ENCODE measurements at places on chromosomes 7 and 10.

- DNase-seq = peak; percentile 15
Observed at GRCh38 chr10:30103595-30104320, 44.4 kb upstream of the JCAD start.

- DNase-seq = no peak
Observed at GRCh38 chr10:34650156-34650555, 164.9 kb downstream of the PARD3 start.

DNA sequence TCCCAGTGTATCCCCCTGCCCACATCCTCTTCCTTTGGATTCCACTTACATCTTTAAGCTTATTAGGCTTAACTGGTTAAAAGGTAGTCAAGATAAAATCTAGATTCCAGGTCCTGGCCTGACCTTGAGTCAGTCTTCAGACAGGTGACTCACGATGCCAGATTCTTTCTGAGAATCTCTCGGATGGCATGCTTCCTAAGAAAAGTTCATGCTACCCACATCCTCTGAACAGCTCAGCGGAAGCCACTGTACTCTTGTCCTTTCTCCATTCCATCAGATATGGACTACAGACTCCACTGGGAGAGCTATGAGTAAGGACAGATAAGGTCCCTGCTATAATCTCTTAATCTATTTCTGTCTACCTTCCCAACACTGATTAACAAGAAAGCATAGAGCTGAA, 43.4 kb downstream of the DNMBP start:
- DNase-seq = no peak

DNA sequence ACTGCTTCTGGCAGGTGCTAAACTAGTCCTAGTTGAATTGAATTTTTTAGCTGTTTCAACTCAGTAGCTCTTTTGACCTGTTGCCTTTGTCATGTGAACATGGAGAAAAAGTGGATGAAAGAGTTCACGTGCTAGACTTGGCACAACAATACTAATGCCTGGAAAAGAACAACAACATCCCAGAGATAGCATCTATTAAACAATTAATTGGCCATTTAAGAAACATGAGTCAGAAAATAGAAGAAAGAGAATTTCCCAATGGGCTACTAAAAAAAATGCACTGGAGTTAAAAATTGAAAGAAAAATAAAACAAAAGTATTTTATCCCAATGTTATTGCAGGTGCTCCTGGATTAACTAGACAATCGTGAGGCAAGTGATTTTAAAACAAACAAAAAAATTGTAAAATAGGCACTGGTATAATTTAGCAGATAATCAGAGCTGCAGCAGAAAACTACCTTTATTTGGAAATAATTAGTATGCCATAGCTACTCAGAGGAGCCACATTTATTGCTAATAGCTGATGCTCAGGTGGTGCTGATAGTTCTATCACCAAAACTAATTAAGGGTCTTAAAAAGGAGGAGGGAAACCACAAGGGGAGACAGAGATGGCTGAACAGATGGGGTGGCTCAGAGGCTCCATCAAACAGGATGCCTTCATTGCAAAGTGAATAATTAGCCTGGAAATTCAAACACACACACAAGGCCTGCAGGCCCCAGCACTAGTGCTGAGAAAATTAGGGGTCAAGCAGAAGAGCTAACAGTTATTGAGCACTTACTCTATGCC, 17.6 kb downstream of the CCDC71L start:
- no peak for DNase-seq

- peak; percentile 51 for DNase-seq
Observed at GRCh38 chr10:75066271-75066670, 45.2 kb upstream of the SAMD8 start.

DNA sequence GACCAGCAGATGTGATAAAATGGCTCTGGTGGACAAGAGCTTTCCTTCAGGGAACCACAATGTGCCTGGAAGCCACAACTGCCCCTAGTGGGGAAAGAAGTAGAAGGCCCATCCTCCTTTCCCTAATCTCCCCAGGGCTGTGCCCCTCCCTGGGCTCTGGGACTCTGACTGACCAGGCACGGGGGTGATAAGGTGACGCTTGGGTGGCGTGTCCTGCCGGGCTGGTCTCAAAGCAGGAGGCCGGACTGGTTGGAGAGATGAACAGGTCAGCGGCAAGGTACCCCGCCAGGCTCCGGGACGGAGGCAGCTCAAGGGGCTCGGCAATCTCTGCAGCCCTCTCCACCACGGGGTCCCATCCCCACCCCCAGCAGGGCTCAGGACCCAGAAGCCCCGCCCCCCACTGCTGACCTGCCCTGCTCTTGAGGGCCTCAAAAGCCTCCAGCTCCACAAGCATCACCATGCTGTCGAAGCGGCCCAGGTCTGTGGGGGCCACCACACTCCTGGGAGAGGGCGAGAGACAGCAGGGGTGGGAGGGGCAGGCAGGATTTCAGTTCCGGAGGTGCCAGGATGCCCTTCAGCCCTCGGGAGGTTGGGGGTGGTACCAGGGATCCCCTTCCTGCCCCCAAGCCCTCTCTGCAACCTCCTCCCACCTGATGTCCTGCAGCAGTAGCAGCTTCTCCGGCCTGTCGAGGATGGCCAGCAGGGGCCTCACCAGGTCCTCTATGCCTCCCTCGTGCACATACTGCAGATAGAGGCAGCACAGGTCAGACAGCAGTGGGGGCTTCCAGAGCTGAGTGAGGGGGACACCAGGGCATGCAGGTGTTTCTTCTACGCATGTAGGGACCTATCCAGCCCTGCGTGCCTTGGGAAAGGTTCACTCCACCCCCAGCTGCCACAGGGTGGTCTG, 12.2 kb downstream of the LZTS2 start:
- DNase-seq = no peak

GRCh38 chr10:48549236-48549635, 55.6 kb downstream of the ARHGAP22 start:
- DNase-seq = no peak

- no peak for DNase-seq
Observed at GRCh38 chr7:47303695-47304453, 278.0 kb downstream of the TNS3 start.

DNA sequence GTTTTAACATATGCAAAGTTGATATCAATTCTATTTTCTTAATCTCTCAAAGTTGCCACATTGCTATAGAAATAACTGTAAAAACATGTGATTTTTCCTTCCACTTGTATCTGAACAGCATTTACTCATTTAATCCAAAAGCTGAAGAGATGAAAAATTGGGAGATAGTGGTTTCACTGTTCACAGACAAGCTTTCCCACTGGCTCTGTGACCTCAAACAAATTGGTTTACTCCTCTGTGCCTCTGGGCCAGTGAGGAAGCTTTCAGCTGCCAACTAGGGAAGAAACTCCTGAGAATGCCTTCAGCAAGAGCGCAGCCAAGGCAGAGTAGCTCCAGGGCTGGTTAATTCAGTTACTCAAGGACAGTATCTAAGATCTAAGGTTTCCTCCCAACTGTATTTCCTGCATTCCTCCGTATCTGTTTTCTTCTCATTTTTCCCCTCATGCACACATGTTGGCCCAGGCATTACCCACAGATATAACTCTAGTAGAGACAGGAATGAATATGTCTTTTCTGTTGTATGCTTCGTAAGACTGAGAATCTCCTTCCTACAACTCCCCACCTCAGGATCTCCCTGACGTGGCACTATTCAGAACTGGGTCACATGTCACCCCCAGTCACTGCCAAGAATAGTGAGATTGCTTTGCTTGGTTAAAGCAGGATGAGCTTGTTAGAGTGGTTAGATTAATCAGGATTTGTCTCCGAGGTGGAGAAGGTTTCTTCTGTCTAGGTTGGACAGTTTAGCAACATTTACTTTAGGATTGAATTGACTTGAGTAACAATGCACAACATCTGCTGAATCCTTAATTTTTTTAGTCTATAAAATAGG, 315.7 kb downstream of the NRG3 start:
- DNase-seq = no peak

GRCh38 chr7:50591480-50592438, 26.6 kb upstream of the DDC start:
- DNase-seq = no peak

GRCh38 chr7:129055861-129056464, 1.1 kb upstream of the TNPO3 start:
- no peak for DNase-seq

DNA sequence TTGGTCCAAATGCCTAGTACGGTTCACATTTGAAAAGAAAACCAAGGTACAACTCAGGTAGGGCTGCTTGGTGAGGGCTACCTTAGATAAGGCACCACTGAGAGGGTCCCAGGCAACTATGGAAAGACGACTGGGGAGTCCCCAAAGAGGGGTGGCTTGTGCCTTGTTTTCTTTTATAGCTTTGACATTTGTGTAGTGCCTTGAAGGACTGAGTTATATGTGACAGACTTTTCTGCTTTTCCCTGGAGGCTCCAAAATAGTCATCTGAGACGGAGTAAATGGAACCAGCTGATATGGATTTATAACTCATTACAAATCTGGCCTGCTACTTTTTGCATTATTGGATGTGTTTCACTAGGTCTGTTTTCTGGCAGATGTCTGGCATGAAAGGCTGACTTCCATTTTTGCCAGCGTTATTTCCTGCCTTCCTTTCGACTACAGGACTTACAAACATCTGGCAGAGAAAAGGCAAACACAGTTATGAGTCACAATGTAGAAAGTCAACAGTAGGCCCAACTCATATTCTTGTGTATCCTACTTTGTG, 88.2 kb upstream of the IMMP2L start:
- no peak for DNase-seq

All from suppressor macrophage treated with lipopolysaccharide for 4 hours (primary cell).